ENCODE measurements at places on chromosomes 7 and 10. TPM values are rescaled to one million over a fixed set of nuclear protein-coding genes. Genes with fewer than 3 reads are reported as not detected.

FAM107B gene
- 132 TPM for total RNA-seq

PRR15 gene
- total RNA-seq: not detected

GJC3 gene
- total RNA-seq: 0.45 TPM

CAMK2B gene
- 0.46 TPM for total RNA-seq

GJD4 gene
- total RNA-seq: not detected

CDC14C gene
- not detected for total RNA-seq

HECTD2 gene
- 5.5 TPM for total RNA-seq

SDHAF3 gene
- 21.8 TPM for total RNA-seq

CAV1 gene
- 0.19 TPM for total RNA-seq

CHRM2 gene
- total RNA-seq: not detected

- DNase-seq: no peak
These were observed 29.7 kb downstream of the STMP1 start for GRCh38 chr7:135692055-135692454.

GRCh38 chr7:139613971-139614411, 90.5 kb downstream of the CLEC2L start:
- DNase-seq: no peak

DNA sequence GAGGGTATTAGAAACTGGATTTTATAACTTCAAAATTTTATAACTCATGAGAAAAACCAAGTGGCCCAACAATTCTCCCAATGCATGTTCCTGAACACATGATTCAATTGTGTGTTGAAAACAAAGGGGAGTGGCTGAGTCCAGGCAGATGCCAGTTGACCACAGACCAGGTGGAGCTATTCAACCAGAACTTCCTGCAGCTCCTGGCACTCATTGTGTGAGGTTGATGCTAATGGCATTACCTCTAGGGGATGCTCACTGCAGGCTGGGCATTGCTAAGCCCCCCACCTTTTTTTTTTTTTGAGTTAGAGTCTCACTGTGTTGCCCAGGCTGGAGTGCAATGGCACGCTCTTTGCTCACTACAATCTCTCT, 20.3 kb downstream of the MYOF start:
- DNase-seq: no peak

DNA sequence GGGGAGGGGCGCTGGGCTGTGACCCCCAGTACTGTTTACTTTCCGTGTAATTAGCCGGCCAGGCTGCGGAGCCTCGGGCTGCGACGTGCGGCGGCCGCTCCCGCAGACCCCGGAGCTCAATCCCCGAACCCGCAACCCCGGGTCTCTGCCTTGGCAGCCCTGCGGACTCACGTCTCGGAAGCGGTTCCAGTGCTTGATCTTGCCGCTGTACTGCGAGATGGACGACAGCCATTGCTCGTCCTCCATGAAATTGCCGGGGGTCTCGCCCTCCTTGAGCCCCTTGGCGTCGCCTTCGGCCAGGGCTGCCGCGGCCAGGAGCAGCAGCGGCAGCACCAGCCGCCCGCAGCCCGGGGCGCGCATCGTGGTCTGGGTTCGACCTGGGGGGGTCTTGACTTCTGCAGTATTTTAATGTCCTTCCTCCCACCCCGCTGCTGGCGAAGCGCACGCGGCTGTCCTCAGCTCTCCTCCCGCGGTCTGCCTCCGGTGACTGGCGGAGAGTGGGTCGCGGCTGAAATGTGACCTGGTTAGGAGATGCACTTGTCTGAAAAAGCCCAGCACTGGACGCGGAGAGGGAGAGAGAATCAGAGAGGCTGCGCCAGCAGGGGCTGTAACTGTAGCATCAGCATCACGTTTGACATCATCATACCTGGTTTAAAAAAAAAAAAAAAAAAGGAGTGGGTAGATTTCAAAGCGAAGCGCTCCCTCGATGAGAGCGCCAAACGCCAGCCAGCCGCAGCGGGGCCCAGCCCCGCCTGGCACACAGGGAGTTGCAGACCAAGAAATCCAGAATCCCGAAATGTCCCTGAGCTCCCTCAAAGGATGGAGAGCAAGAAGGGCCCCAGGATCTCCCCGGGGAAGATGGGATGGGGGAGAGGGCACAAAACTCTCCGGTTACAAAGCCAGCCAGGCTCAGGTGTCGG, at the start of gene SPOCK2:
TSS of gene SPOCK2 (minus strand) at position 583 of the 920 bp plus-strand sequence. CDS start at position 360, 223 bp downstream.
- DNase-seq: peak; percentile 83

- no peak for DNase-seq
These were observed 33.2 kb upstream of the VCL start for GRCh38 chr10:73964743-73965142.

DNA sequence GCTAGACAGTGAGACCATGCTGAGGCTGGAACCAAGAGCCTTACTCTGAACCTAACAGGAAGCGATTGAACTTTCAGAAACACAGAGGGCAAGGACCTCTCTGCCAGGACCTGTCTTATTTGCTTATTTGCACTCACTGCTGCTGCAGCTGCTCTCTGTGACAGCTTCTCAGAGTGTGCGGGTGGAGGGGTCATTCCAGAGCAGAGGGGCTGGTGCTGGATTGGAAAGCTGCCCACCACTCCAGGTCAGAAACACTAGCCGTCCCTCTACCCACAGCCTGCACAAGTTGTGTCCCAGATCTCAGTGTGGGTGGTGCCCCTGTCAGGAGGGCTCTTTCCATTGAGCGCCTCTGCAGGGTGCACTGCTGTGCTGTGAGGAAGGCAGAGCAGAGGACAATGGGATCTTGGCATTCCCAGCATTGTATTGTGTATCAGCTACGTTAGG, 126.2 kb downstream of the CCNY start:
- DNase-seq: no peak

- no peak for DNase-seq
These were observed 71.8 kb upstream of the STEAP1B start for GRCh38 chr7:22571766-22572165.

GRCh38 chr7:141433698-141434097, 117.5 kb upstream of the AGK start:
- DNase-seq: no peak
